ENCODE measurements at places on chromosomes 1 and 21. TPM values are rescaled to one million over a fixed set of nuclear protein-coding genes. Genes with fewer than 3 reads are reported as not detected.

CASZ1 gene
- 12.7 TPM for total RNA-seq

OR2T29 gene
- not detected for total RNA-seq

KCNT2 gene
- 2.5 TPM for total RNA-seq

LYPD8 gene
- not detected for total RNA-seq

GRCh38 chr1:34843392-34844251 lies 15.9 kb downstream of the SMIM12 start:
- no peak overlapping the region for H3K4me3 ChIP-seq
- no peaks in the 10 kb centered on the region for H3K36me3 ChIP-seq
- no peak overlapping the region for H3K27ac ChIP-seq
- DNase-seq = no peak

DNA sequence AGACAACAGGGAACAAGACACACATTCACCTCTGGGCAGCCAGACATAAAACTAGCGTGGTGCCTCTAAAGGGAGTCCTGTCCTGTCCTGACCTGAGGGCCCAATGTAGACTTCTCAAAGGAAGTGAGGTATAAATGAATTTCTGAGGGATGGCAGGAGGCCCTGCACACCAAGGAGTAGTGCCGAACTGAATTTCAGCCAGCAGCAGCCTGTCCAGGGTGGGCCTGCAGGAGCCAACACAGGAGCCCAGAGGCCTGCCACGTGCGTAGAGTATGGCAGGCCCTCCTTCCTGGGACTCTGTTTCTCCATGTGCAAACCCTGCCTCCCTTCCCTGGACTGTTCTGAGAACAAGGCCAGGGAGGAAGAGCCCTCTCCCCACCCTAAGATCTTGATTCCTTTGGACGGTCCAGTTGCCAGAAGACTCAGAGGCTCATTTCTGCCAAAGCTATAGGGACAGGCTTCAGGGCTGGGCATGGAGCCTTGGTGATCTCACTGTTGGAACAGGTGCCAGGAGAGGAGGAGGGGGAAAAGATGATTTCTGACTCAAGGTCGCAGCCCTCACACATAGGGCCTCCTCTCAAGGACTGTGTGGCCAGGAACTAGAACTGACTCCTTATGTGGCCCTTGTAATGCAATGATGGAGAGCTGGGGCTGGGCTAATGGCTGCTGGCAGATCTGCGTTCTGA lies 1.8 kb upstream of the FABP3 start:
- no peaks in the 10 kb centered on the region for H3K36me3 ChIP-seq
- H3K4me3 ChIP-seq = no peak overlapping the region
- peaks cover 34% of the 10 kb centered on the region for H3K4me1 ChIP-seq
- no peaks in the 10 kb centered on the region for H3K27me3 ChIP-seq
- H3K27ac ChIP-seq = peak overlapping the region; percentile 85
- DNase-seq = peak; percentile 71

- no peak overlapping the region for H3K27ac ChIP-seq
- no peak overlapping the region for H3K4me3 ChIP-seq
- no peaks in the 10 kb centered on the region for H3K27me3 ChIP-seq
- no peaks in the 10 kb centered on the region for H3K4me1 ChIP-seq
- no peaks in the 10 kb centered on the region for H3K36me3 ChIP-seq
Observed at GRCh38 chr1:169701261-169702005, 10.0 kb downstream of the SELL start.

- no peaks in the 10 kb centered on the region for H3K4me1 ChIP-seq
- H3K4me3 ChIP-seq = no peak overlapping the region
- no peaks in the 10 kb centered on the region for H3K36me3 ChIP-seq
- DNase-seq = no peak
- no peak overlapping the region for H3K27ac ChIP-seq
Observed at GRCh38 chr1:39922251-39922688, 20.6 kb upstream of the MYCL start.

GRCh38 chr1:206921772-206922265 lies at the start of gene FCMR:
TSS of gene FCMR (minus strand) at chr1:206921941. CDS start at chr1:206921854, 87 bp downstream.
- H3K27me3 ChIP-seq = no peaks in the 10 kb centered on the region
- H3K36me3 ChIP-seq = no peaks in the 10 kb centered on the region
- H3K27ac ChIP-seq = no peak within 1 kb of the TSS
- DNase-seq = no peak
- H3K4me1 ChIP-seq = no peaks in the 10 kb centered on the region
- no peak within 1 kb of the TSS for H3K4me3 ChIP-seq

- no peaks in the 10 kb centered on the region for H3K36me3 ChIP-seq
- peak overlapping the region; percentile 49 for H3K4me3 ChIP-seq
- H3K27me3 ChIP-seq = no peaks in the 10 kb centered on the region
- peak overlapping the region; percentile 99 for H3K27ac ChIP-seq
- H3K4me1 ChIP-seq = peaks cover 37% of the 10 kb centered on the region
Observed at GRCh38 chr21:43864313-43864961, 586 bp upstream of the AGPAT3 start.

Data from sigmoid colon (tissue), 7 donors.